ENCODE measurements at places on chromosomes 4 and X. TPM values are rescaled to one million over a fixed set of nuclear protein-coding genes. Genes with fewer than 3 reads are reported as not detected.

The UNC5C gene
- total RNA-seq = 0.48 TPM

The PCYT1B gene
- total RNA-seq = 0.10 TPM

The ZNF630 gene
- 1.8 TPM for total RNA-seq

The SLC10A4 gene
- not detected for total RNA-seq

The ADH1B gene
- total RNA-seq = 1.3 TPM

The DDIT4L gene
- total RNA-seq = 0.08 TPM

All from GM12878 (cell line).